Body of pancreas (tissue), 4 donors: ENCODE measurements at places on chromosomes 5 and 9. TPM values are rescaled to one million over a fixed set of nuclear protein-coding genes. Genes with fewer than 3 reads are reported as not detected.

GRCh38 chr9:116274293-116274692, 120.7 kb downstream of the PAPPA start:
- H3K4me1 ChIP-seq, result no peaks in the 10 kb centered on the region
- H3K36me3 ChIP-seq, result no peaks in the 10 kb centered on the region
- DNase-seq, result no peak
- no peak overlapping the region for H3K27ac ChIP-seq
- H3K4me3 ChIP-seq, result no peak overlapping the region
- H3K27me3 ChIP-seq, result no peaks in the 10 kb centered on the region

DNA sequence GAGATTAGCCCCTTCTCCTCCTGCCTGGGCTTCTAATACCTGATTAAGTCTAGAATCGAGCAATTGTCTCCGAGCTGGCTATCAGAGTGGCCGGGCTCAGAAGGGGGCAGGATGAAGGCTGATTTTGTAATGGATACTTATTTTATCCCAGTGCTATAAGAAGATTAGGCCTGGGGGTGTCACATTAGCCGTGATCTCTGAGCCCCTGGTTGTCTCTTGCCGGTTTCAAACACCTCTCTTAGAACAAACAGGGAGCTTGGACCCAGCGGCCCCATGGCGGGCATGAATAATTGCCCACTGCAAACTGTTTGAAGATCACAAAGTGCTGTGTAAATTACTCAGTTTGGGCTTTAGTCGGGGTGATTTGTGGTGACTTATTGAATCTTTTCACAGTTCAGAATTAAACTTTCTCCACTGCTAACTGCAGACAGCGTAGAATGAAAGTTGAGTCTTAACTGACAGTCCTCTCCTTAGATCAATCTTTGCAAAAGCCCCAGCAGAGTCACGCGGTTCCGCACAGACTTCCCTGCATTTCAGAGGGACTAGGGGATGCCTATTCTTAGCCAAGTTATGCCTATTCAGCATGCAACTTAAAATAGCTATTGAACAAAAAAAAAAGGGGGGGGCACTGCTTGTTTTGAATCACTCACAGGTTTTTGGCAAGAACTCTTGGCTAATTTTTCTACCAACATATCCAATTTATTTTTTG, 200.6 kb upstream of the IRX1 start:
- H3K36me3 ChIP-seq, result no peaks in the 10 kb centered on the region
- H3K4me3 ChIP-seq, result no peak overlapping the region
- H3K27me3 ChIP-seq, result no peaks in the 10 kb centered on the region
- DNase-seq, result no peak

GRCh38 chr5:151740958-151741373, 17.5 kb downstream of the ATOX1 start:
- DNase-seq, result no peak
- H3K4me3 ChIP-seq, result no peak overlapping the region
- peak overlapping the region; percentile 33 for H3K27ac ChIP-seq
- H3K36me3 ChIP-seq, result no peaks in the 10 kb centered on the region
- no peaks in the 10 kb centered on the region for H3K27me3 ChIP-seq

The SPATA31C1 gene
- total RNA-seq, result not detected

The SLC36A2 gene
- total RNA-seq, result not detected

- peak overlapping the region; percentile 86 for H3K27ac ChIP-seq
- H3K4me3 ChIP-seq, result peak overlapping the region; percentile 51
- no peaks in the 10 kb centered on the region for H3K27me3 ChIP-seq
- peaks cover 8% of the 10 kb centered on the region for H3K36me3 ChIP-seq
Measured at GRCh38 chr5:1799110-1799601, 481 bp downstream of the MRPL36 start.

GRCh38 chr5:60634051-60634450, 65.9 kb downstream of the DEPDC1B start:
- H3K4me3 ChIP-seq, result no peak overlapping the region
- DNase-seq, result no peak
- H3K27ac ChIP-seq, result no peak overlapping the region
- H3K27me3 ChIP-seq, result no peaks in the 10 kb centered on the region
- no peaks in the 10 kb centered on the region for H3K4me1 ChIP-seq

The LRRC19 gene
- total RNA-seq, result not detected

DNA sequence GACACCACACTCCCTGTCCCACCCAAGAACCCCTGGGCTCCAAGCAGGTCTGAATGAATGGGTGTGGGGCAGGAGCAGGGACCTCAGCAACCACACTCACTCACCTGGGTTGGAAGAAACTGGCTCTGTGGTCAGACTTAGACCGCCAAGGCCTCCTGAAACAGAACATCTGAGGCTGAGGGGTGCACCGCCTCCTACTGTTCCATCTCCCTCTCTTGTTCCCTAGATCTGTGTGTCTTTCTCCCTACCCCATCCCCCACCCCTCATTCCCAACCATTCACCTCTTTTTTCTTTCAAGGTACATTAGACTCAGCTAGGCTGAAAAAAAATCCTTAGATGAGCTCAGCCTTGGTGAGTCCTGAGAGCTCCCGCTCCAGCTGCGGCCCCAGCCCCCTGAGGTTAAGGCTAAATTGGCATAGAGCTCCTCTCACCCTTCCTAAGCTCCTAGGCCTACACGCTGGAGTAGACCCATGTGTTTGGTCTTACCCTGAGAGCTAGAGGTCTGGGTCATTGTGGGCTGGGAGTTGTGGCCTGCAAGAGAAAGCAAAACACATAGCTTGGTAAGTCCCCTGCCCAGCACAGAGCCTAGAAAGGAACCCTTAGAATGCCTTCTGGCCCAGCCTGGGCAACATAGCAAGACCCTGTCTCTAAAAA, 4.8 kb downstream of the ECSCR start:
- no peaks in the 10 kb centered on the region for H3K27me3 ChIP-seq
- no peak for DNase-seq
- H3K27ac ChIP-seq, result no peak overlapping the region
- no peak overlapping the region for H3K4me3 ChIP-seq
